ENCODE measurements at places on chromosomes 12 and 14. TPM values are rescaled to one million over a fixed set of nuclear protein-coding genes. Genes with fewer than 3 reads are reported as not detected.

Gene LMBR1L
- 142 TPM for total RNA-seq

Gene CHFR
- 47.7 TPM for total RNA-seq

Gene HOXC4
- total RNA-seq: 69.4 TPM

Gene GPD1
- total RNA-seq: 1.1 TPM

DNA sequence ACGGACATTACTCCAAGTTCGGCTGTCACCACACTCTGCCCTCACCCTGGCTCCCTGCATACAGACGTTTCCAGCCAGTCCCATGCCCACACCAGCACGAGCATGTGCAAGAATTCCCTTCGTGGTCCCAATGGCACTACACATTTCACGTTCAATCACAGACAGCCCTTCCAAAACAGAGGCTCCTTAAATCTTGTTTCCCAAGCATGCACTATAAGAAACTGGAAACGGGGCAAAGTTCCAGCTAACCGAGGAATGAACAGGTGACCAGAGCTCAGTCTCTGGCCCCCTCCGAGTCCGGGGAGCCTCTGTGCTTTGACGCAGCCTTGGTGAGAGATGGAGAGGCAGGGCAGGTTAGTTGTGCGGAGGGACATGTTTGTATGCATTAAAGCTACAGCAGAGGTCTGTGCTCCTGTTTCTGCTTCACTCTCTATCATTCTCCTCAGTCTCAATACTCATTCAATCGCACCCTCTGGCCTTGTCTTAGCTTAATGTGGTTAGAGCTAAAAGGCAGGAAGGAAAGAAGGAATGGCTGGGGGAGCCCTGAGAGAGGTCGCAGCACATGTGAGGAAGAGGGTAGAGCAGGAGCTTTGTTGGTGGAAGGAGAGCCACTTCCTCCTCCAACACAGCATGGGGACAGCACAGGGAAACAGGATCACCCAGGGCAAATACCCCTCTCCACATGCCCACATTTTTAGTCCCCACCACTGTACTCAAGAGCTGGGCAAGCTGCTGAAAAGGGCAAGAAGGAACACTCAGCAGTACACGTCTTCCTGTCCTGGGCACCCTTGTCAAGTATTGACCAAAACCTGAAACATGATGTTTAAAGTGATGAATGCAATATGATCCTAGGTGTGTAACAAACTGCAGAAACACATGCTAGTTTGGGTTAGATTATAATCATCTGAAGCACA lies 12.2 kb upstream of the SELPLG start:
- H3K4me3 ChIP-seq: no peak overlapping the region
- H3K27me3 ChIP-seq: no peaks in the 10 kb centered on the region
- H3K27ac ChIP-seq: no peak overlapping the region
- no peak for DNase-seq
- peaks cover 22% of the 10 kb centered on the region for H3K4me1 ChIP-seq

DNA sequence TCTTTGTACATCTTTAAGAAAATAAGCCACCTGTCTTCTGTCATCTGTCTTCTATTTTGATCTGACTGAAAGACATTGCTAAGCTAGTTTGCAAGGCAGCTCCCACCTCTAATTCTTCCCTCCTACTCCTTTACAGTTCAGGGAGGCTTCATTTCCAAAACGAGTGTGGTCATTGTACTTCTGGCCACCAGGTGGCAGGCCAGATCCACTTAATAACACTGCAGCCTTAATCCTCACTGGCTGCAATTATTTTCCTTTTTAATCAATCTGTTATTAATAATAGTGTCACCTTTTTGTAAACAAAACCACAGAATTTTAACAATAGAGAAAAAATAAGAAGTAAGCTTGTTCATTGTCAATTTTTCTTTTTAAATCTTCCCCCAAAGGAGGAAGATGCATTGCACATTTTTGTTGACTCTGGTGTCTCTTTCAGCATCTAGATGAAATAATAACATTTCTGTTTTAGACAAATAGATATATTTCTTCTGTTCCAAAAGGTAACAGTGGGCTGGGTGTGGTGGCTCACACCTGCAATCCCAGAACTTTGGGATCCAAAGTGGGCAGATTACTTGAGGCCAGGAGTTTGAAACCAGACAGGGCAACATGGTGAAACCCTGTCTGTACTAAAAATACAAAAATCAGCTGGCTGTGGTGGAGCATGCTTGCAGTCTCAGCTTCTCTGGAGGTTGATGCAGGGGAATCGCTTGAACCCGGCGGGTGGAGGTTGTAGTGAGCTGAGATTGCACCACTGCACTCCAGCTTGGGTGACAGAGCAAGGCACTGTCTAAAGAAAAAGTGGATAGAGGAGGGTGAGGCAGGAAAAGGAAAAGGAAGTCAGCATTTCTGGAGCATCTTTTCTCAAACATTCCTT lies 23.3 kb downstream of the GABARAPL1 start:
- H3K4me3 ChIP-seq: no peak overlapping the region
- no peak overlapping the region for H3K27ac ChIP-seq
- peaks cover 1% of the 10 kb centered on the region for H3K4me1 ChIP-seq
- H3K27me3 ChIP-seq: no peaks in the 10 kb centered on the region
- DNase-seq: no peak

- no peak for DNase-seq
- peak overlapping the region; percentile 67 for H3K27ac ChIP-seq
- H3K4me1 ChIP-seq: peaks cover 22% of the 10 kb centered on the region
- no peaks in the 10 kb centered on the region for H3K27me3 ChIP-seq
Measured at GRCh38 chr12:92943482-92944250, 14.6 kb upstream of the EEA1 start.

DNA sequence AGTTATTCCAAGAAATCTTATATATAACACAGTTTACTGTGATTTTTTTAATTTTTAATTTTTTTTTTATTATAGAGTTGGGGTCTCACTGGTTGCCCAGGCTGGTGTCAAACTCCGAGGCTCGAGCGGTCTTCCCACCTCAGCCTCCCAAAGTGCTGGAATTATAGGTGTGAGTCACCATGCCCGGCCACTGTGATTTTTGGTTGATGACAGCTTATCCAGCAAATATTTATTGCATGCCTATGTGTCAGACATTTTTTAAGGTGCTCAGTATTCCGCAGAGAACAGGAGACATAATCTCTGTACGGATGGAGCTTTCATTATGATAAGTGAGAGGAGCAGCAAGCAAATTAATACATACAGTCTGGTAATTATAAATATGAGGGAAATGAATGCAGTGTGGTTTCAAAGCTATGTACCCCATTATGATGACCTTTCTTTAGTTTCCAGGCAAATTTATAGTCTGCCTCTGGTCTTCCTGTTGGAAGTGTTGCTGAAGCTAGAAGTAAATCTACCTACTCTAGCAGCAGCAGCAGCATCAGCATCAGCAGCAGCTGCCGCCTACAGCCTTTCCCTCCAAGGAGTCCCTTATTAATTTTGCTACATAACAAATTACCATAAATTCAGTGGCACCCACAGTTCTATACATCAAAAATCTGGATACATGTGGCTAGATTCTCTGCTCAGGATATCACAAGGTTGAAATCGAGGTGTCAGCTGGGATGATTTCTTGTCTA lies 32.3 kb downstream of the FRS2 start:
- no peak for DNase-seq
- H3K4me1 ChIP-seq: peaks cover 19% of the 10 kb centered on the region
- no peaks in the 10 kb centered on the region for H3K36me3 ChIP-seq
- no peak overlapping the region for H3K27ac ChIP-seq

GRCh38 chr14:97866195-97866594 lies 1069.0 kb downstream of the VRK1 start:
- no peaks in the 10 kb centered on the region for H3K4me1 ChIP-seq
- H3K27me3 ChIP-seq: peaks cover 4% of the 10 kb centered on the region
- H3K36me3 ChIP-seq: no peaks in the 10 kb centered on the region

GRCh38 chr12:86697916-86698640 lies 441.9 kb upstream of the MGAT4C start:
- H3K4me3 ChIP-seq: no peak overlapping the region
- no peaks in the 10 kb centered on the region for H3K36me3 ChIP-seq
- no peak for DNase-seq
- H3K4me1 ChIP-seq: peaks cover 6% of the 10 kb centered on the region
- H3K27me3 ChIP-seq: no peaks in the 10 kb centered on the region

GRCh38 chr12:83320350-83320749 lies 633.6 kb downstream of the TMTC2 start:
- H3K27ac ChIP-seq: peak overlapping the region; percentile 60
- no peaks in the 10 kb centered on the region for H3K36me3 ChIP-seq
- H3K4me3 ChIP-seq: no peak overlapping the region
- DNase-seq: no peak
- H3K27me3 ChIP-seq: no peaks in the 10 kb centered on the region

DNA sequence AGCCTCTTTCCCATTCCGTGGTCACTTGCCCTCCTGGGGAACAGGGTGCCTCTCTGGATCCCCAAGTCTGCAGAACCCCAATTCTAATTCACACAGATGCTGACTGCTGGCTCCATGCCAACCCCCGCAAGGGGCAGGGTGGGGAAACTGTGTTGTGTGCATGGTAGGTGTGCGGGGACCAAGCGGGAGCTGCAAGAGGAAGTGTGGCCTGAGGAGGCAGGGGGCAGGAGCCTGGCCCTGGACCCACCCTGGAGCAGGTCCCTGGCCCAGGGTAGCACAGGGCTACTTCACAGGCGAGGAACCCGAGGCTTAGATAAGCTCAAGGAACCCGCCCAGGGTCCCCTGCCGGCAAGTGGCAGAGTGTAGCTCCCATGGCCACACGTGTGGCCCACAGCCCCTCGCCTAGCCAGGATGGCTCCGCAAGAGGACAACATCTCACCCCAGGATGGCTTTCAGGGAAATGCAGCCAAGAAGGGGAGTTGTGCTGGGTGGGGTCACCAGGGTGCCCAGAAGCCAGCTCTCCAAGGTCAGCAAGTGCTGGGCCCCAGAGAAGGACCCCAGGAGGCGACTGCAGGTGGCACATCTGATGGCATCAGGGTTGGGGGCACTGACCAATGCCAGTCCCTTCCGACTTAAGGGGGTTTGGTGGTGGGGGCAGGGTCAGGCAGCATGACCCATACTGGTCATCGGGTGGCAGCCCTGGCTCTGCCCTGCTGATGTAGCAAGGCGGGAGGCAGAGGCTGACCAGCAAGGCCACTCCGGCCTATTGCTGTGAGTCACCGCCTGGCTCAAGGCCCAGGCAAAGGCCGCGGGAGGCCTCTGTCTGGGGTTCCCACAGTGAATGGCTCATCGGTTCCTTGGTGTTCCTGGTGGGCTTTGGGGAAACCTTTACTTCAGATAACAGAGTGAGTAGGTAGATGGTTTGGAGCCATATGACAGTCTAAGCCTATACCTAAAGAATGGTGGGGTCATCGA lies 37.3 kb upstream of the EML1 start:
- peaks cover 17% of the 10 kb centered on the region for H3K27me3 ChIP-seq
- H3K27ac ChIP-seq: no peak overlapping the region
- DNase-seq: no peak
- H3K36me3 ChIP-seq: no peaks in the 10 kb centered on the region

DNA sequence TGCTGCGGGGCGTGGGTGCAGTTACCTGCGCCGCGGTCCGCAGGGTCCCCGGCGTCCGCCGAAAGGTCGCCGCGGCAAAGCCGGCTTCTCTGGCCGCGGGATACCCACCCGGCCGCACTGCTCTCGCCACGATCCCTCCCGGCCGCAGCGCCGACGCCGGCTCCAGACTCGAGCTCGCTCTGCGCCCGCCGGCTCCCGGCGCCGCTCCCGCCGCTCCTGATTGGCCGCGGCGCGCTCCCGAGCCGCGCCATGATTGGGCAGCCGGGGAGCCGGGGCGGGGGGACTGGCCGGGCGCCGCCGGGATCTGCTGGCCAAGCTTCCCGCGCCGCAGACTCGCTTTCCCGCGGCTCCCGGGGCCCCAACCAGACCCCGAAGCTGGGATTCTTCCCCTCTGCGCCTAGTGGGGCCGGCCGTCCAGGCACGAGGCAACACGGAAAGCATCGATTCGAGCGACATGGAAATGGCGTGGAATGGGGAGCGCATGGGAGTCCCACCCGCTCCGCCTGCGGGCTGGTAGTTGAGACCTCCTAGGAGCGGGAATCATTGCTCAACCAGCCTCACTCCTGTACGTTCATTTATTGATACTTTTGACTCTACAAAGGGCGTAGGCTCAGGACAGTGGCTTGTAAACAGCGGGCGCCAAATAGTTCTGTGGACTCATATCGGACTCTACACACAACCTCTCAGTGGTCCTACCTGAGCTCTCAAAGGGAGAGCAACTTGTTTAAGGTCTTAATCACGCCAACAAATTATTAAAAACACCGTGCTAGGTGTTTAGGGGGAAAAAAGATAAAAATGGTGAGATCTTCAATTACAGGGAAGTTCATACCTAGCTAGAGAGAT lies 36.4 kb upstream of the STON2 start:
- no peak overlapping the region for H3K27ac ChIP-seq
- peaks cover 49% of the 10 kb centered on the region for H3K27me3 ChIP-seq
- no peaks in the 10 kb centered on the region for H3K36me3 ChIP-seq
- peaks cover 27% of the 10 kb centered on the region for H3K4me1 ChIP-seq
- DNase-seq: peak; percentile 86
- peak overlapping the region; percentile 70 for H3K4me3 ChIP-seq

DNA sequence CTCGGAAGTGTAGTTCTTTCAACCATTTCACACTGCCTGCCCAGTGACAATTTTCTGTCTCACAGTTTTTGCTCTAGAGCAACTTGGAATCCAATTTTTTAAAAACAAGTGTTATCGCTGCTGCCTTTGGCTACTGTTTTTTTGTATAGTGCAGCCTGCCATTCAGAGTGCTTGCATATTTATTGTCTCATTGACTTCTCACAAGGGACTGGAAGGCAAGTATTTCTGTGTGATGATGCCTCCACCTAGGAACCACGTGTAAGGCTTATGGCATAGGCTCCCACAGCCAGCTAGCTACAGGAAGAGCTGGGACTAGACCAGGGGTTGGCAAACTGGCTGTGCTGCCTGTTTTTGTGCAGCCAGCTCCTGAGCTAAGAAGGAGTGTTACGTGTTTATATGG lies 903 bp downstream of the PARPBP start:
- H3K27me3 ChIP-seq: no peaks in the 10 kb centered on the region
- H3K4me3 ChIP-seq: peak overlapping the region; percentile 87
- H3K36me3 ChIP-seq: peaks cover 10% of the 10 kb centered on the region
- H3K4me1 ChIP-seq: peaks cover 12% of the 10 kb centered on the region

GRCh38 chr12:57585156-57585555 lies 5.8 kb upstream of the PIP4K2C start:
- no peak overlapping the region for H3K4me3 ChIP-seq
- no peak for DNase-seq
- no peak overlapping the region for H3K27ac ChIP-seq
- H3K4me1 ChIP-seq: no peaks in the 10 kb centered on the region
- no peaks in the 10 kb centered on the region for H3K36me3 ChIP-seq

GRCh38 chr14:55568618-55569017 lies 11.4 kb upstream of the KTN1 start:
- no peak overlapping the region for H3K4me3 ChIP-seq
- H3K27me3 ChIP-seq: no peaks in the 10 kb centered on the region
- DNase-seq: no peak

GRCh38 chr14:54817506-54817905 lies 85.1 kb downstream of the GCH1 start:
- H3K4me3 ChIP-seq: no peak overlapping the region
- no peak overlapping the region for H3K27ac ChIP-seq
- no peak for DNase-seq
- H3K4me1 ChIP-seq: peaks cover 16% of the 10 kb centered on the region

- H3K4me1 ChIP-seq: peaks cover 2% of the 10 kb centered on the region
- H3K27ac ChIP-seq: no peak overlapping the region
- no peak overlapping the region for H3K4me3 ChIP-seq
- H3K27me3 ChIP-seq: no peaks in the 10 kb centered on the region
Measured at GRCh38 chr12:27999970-28000369, 27.4 kb upstream of the PTHLH start.

All from mesothelial cell of epicardium (in vitro differentiated cells).